ENCODE measurements at places on chromosomes 2 and 18. TPM values are rescaled to one million over a fixed set of nuclear protein-coding genes. Genes with fewer than 3 reads are reported as not detected.
A peak's percentile ranks its signal among the peaks of the same experiment; 100 is the strongest.

The PTH2R gene
- total RNA-seq = 0.07 TPM

The CXCR4 gene
- 92.7 TPM for total RNA-seq

The AKAIN1 gene
- total RNA-seq = not detected

GRCh38 chr2:85165088-85165690 is 32.0 kb downstream of the TCF7L1 start:
- no peak overlapping the region for H3K4me3 ChIP-seq
- H3K27me3 ChIP-seq = peaks cover 2% of the 10 kb centered on the region
- H3K36me3 ChIP-seq = no peaks in the 10 kb centered on the region

- peak overlapping the region; percentile 95 for H3K27ac ChIP-seq
- H3K27me3 ChIP-seq = peaks cover 2% of the 10 kb centered on the region
- peak; percentile 89 for DNase-seq
These were observed 852 bp downstream of the POLI start for GRCh38 chr18:54269893-54270844.

- no peaks in the 10 kb centered on the region for H3K36me3 ChIP-seq
- no peak overlapping the region for H3K27ac ChIP-seq
- no peak for DNase-seq
- no peaks in the 10 kb centered on the region for H3K27me3 ChIP-seq
- no peak overlapping the region for H3K4me3 ChIP-seq
These were observed 315.1 kb upstream of the KLHL29 start for GRCh38 chr2:23069923-23070322.

DNA sequence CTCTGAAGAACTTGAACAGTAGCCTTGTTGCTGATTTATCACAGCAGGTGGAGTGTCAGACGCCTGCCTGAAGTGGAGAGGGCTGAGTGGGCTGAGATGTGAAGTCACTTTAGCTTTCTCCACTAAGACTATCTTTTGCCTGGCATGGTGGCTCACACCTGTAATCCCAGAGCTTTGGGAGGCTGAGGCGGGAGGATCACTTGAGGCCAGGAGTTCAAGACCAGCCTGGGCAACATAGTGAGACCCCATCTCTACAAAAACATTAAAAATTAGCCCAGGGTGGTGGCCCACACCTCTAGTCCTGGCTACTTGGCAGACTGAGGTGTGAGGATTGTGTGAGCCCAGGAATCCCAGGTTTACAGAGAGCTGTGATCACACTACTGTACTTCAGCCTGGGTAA is 60.6 kb upstream of the TTC39C start:
- no peaks in the 10 kb centered on the region for H3K36me3 ChIP-seq
- no peak overlapping the region for H3K27ac ChIP-seq
- peaks cover 34% of the 10 kb centered on the region for H3K27me3 ChIP-seq
- H3K4me3 ChIP-seq = no peak overlapping the region
- peaks cover 1% of the 10 kb centered on the region for H3K4me1 ChIP-seq

DNA sequence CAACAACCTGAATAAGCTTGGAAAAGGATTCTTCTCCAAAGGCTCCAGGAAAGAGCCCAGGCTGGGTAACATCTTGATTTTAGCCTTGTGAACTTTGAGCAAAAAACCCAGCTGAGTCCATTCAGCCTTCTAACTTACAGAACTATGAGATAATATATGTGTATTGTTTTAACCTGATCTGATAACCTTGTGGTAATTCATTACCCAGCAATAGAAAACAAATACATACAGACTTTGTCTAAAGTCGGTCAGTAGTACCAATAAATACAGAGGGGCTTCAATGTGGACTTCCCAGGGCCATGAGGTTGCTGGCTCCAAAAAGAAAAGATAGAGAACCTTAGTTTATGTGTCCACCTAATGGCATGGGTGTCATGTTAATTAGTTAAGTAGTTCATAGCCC is 191.8 kb downstream of the KCNH7 start:
- no peak for DNase-seq
- H3K4me1 ChIP-seq = no peaks in the 10 kb centered on the region
- no peaks in the 10 kb centered on the region for H3K27me3 ChIP-seq
- no peak overlapping the region for H3K4me3 ChIP-seq
- no peak overlapping the region for H3K27ac ChIP-seq

DNA sequence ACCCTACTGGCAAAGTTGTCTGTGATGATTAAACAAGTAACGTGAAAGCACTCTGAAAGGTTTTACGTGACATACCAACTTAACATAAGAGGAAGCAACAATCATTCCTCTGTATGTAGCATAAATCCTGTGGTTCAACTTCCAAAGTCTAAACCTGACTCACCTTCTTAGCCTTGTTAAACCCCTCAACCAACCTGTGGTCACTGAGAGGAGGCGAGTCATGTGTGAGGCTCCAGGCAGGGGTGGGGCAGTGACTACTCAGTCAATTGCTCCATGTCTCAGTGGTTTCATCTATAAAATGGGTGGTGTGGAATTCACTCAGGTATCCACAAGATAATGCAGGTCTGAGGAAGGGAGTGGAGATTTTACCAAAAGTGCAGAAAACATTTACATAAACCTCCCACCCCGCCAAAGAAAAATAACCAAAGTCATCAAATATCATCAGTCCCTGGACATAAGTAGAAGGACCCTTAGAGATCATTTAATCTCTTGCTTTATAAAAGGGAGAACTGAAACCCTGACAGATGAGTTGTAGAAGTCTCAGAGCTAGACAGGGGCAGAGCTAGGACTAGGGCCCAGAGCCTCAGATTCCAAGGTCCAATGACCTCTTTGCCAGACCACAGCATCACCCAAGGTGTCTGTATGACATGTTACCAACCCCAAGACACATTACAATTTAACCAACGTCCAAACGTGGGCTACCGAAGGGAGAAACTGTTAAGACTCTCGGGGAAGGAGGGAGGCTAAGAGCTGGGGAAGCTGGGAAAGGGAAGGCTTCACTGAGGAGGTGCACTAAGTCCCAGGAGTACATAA is 3.7 kb upstream of the PCBP1 start:
- H3K4me1 ChIP-seq = peaks cover 55% of the 10 kb centered on the region
- no peaks in the 10 kb centered on the region for H3K27me3 ChIP-seq
- peak; percentile 81 for DNase-seq

DNA sequence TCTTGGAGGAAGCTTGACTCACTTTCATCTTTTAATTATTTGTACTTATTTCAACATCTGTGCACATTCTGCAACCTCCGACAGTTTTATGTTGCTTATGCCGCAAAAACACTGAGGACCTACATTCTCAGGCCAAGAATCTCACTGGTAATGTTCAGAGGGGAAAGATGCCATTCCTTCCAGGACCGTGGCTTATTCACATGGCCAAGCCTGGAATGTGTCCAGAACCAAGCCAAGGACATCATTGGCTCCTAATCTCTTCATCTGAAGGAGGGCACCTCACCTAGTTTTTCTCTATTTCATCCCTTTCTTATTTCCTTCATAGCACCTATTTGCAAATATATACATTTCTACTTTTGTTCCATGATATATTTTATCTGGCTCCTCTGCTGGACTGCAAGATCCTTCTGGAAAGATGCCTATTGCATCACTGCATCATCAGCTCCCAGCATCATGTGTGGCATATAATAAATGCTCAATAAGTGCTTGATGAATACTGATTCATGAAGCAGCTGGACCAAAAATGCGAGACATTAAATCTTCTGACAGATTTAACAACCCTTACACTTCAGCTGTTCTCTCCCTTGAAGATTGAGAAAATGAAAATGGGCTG is 377.1 kb downstream of the TNS1 start:
- H3K36me3 ChIP-seq = no peaks in the 10 kb centered on the region
- no peak overlapping the region for H3K27ac ChIP-seq
- H3K4me1 ChIP-seq = no peaks in the 10 kb centered on the region
- no peak for DNase-seq
- no peak overlapping the region for H3K4me3 ChIP-seq

GRCh38 chr2:136093583-136093982 is 24.4 kb downstream of the CXCR4 start:
- no peak for DNase-seq
- H3K4me1 ChIP-seq = peaks cover 25% of the 10 kb centered on the region
- no peaks in the 10 kb centered on the region for H3K36me3 ChIP-seq

Data from activated CD4-positive, alpha-beta T cell treated with anti-CD3 and anti-CD28 coated beads, Interleukin-2, amount 10 ng/mL, durations not matched to agents 24 days and 14 days (primary cell).